ENCODE measurements at places on chromosomes 5 and 9.

GRCh38 chr9:17656889-17657288 lies 78.0 kb downstream of the SH3GL2 start:
- DNase-seq: no peak

DNA sequence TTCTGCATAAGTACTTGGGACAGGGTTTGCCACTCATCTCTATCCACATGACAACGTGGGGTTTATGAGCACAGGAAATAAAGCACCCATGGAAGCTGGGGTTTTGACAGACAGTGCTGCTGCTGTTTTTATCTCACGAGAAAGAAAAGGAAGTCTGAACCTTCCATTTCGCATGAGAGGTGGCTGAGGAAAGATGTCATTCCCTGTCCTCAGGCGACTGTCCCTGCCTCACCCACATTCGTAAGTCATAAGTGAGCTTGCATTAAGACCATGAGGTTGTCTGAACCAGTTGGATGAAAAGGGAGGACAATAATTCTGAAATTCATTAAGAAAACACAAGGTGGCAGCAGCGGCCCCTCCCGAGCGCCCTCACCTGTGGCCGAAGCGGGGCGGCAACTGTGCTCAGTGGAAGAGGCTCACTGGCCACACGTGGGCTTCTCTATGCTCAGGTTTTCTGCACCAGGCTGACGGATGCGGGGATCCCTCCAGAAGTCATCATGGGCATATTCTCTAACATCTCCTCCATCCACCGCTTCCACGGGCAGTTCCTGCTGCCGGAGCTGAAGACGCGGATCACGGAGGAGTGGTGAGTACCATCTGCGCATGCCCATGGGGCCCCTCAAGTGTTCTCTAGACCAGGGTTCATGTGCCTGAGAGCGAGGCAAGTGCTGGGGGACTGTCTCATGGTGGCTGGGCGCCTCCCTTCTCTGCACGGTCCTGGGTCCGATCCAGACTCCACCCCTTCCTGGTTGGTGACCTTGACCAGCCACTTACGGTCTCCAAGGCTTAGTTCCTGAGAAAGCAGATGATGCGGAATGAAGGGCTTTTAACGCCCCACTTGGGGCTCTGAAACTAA lies 54.7 kb upstream of the SUSD3 start:
- peak; percentile 78 for DNase-seq

DNA sequence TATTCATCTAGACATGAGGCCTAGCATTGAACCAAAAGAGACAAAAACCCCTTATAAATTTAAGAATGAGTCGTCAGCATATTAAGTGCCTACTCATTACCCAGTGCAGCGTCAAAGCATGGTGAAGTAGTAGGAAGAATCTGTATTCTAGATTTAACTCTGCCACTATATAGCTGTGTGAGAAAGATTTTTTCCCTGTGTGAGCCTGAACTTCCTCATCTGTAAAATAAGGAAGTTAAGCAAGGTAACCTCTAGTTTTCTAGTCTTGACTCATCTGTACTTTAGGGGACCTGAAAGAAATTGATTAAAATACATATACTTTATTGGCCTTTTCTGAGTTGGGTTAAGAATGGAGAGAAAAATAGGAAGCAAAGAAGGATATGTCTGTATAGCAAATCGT lies 82.1 kb upstream of the RUSC2 start:
- DNase-seq: no peak

- DNase-seq: no peak
Observed at GRCh38 chr9:28735738-28736342, 1162.6 kb upstream of the C9orf72 start.

DNA sequence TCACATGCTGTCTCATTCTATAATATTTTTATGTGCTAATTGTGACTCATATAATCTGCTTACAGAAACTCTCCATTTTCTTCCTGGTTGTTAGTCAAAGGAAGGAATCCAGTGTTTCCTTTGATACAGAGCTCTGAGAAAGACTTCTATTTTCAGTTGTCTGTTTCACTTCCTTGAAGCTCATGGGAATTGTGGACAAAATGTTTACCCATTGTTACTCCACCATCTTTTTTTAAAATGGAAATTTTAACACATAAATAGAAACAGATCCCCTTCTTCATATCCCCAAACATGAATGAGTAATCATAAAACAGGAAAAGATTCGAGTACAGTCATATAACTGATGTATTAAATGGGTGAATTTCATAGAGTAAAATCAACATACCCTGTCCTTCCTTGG lies 42.0 kb upstream of the KCNN2 start:
- DNase-seq: no peak

Measured in activated T-cell treated with anti-CD3 and anti-CD28 coated beads, Interleukin-2, amount 50 U/mL, for 24 hours (primary cell).